ENCODE measurements at places on chromosomes 2 and 18. TPM values are rescaled to one million over a fixed set of nuclear protein-coding genes. Genes with fewer than 3 reads are reported as not detected.

- DNase-seq = no peak
These were observed 492.5 kb upstream of the POU3F3 start for GRCh38 chr2:104361414-104361813.

The CHRNG gene
- not detected for total RNA-seq

The TNS1 gene
- total RNA-seq = 99.6 TPM

GRCh38 chr2:234731236-234731635 lies 220.6 kb upstream of the SH3BP4 start:
- DNase-seq = no peak

DNA sequence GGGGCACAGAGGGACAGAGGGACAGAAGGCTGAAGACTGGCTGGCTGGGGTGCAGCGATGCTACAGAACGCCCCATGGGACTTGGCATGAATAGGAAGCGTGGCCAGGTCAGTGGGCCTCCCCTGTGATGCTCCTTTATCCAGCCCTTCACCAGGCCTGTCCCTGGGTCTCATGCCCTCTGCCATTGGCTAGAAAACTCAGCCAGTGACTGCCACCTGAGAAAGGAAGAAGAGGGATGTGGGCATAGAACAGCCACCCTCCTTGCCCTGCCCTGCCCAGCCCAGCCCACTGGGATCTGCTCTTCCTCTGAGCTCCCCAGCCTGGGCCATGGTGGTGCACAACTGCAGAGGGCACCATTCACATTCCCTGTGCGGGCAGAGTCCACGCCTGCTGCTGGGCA lies 10.5 kb upstream of the LAPTM4A start:
- no peak for DNase-seq

DNA sequence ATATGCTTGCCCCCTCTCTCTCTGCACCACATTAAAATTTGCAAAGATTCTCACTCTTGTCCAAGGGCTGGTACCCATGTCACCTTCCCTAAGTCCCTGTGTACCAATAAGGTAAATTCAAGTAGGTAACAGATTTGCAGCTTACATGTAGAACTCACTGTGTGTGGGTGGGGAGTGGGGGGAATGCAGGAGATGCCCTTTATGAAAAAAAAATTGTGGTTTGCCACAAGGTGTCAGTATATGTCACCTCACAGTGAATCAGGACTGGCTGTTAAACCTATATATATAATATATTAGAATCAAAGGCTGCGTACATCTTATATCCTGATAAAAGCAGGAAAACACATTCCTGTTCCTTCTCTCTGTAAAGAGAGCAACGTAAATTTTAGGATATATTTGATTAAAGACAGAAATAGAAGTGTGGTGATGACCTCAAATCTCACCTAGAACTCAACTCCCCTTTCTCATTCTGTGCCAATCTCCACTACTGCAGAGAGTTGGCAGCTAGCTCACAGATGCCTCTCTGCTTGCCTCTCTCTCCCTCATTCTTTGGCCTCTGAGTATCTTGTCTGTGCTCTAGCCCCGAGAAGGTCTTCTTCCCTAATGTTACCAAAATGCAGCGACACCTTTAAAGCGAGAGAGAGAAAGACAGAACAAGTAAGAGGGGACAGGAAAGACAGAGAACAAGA lies 536 bp downstream of the XDH start:
- peak; percentile 41 for DNase-seq

DNA sequence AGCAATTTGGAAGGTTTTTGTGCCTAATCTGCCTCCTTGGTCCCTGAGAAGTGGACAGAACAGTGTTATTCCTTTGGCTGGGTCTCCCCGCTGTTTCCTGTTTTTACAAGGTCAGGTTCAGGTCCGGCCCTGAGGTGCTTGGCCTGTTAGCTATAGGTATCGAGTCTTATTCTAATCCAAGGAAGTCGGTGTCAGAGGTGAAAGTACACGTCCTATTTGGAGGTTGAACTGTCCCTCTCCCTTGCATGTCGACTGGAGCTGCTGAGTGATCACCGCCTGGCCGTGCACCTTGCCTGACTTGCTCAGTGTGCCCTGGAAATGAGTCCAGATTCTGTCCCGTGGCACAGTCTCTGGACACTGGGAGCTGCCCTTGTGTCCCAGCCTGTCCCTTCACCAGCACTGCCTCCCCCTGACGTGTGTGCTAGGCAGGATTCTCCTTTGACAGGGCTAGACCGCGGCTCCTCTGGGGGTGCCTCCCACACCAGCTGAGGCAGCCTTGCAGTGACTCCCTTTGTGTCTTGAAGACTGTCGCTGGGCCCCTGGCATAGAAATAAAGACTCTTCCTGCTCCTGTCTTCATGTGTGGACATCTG lies 65.7 kb upstream of the RBM44 start:
- DNase-seq = no peak

DNA sequence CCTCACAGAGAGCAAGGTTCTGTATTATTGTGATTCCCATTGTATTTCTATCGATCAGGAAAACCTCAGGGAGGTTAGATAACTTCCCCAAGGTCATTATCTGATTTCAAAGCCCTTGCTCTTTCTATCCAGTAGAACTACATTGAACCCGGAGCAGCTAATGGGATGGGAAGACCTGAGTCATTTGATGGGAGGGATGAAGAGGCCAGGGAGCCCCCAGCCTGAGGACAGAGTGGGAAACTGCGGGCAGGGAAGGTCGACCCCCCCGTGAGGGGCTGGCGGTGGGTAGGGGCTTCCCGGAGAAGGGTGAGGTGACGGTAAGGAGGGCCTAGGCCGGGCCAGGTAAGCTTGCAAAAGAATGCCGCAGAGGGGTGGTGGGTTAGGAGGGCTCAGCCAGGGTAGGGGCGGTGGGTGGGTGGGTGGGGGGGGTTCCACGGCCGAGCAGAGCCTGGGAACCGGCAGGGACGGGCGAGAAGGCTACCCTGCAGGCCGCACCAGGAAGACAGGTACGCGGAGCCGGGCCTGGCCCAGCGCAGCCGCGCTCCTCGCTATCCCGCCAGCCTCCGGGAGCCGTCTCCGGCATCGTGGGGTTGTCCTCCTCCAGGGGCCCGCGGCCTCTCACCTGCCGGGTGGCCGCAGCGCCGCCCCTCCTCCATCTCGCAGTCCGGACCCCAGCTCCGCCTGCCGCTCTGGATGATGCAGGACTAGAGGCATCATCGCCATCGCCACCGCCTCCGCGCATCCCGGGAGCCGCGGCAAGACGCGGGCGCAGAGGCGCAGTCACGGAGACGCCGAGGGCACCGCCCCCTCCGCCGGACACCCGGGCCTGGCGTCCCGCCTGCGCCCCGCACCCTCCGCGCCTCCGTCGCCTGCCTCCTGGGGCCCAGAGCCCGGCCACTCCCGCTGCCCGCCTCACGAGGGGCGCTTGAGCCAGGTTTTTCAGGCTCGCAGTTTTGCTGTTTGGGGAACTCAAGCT lies at the start of gene GPR75:
GPR75 (minus strand) TSS at position 762 of the 976 bp plus-strand sequence. CDS start 5,211 bp downstream, outside the sequence.
- no peak for DNase-seq

The CPS1 gene
- 0.62 TPM for total RNA-seq

GRCh38 chr2:219461047-219461514 lies 26.4 kb downstream of the SPEG start:
- DNase-seq = no peak

The NCKAP5 gene
- total RNA-seq = 33.1 TPM

The ARL4C gene
- 3.0 TPM for total RNA-seq

The ACTG2 gene
- total RNA-seq = 0.59 TPM

DNA sequence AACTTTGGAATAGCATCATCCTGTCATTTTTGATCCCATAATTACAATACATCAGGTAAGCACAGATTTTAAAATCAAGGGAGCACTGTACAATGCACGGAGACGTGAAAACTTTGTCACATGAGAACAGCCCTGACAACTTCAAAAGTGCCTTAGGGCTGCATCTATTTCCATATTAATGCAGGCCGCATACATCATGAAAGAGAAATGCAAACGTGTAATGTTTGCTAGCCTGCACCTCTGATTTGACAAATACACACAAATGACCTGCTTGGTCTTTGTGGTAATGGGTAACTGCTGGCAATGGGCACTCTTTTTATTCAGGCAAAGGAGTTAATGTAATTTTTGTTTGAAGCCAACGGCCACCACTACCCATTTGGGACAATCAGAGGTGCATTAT lies 202.0 kb upstream of the EPHA4 start:
- no peak for DNase-seq

GRCh38 chr2:102057502-102058292 lies 65.9 kb downstream of the IL1R2 start:
- no peak for DNase-seq

DNA sequence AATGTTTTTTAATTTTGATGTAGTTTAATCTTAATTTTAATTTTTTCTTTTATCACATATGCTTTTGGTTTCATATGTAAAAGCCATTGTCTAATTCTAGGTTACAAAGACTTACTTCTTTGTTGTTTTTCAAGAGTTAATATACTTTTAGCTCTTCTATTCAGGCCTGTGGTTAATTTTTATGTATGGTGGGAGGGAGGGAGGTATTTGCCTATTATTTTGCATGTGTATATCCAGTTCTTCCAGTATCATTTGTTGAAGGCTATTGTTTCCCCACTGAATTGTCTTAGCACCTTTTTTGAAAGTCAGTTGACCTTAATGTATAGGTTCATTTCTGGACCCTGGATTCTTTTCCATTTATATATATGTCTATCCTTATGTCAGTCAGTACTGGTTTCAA lies 23.4 kb downstream of the USP14 start:
- no peak for DNase-seq

DNA sequence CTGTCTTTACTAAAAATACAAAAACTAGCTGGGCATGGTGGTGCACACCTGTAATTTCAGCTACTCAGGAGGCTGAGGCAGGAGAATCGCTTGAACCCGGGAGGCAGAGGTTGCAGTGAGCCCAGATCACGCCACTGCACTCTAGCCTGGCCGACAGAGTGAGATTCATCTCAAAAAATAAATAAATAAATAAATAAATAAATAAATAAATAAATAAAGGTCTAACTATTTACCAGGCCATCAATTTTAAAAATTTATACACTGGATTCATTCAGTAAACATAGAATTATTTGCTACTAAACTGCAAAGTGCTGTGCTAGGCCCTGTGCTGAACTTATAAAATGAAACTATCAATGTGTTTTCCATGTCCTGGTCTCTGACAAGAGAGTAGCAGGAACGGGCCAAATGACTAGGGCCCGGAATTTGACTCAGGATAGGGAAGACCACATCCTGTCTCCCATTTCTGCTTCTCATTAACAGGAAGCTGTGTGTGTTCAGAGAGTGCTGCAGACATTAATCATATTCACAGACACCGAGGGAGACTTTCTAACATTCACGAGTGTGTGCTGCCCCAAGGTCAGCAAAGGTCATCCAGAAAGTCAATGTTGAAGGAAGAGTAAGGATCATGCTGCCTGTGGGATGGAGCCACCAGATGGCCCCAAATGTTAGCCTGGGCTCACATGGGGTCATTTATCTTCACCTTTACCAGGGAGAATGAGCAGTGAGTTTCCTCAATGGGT lies 95.8 kb downstream of the SPP2 start:
- no peak for DNase-seq

- peak; percentile 55 for DNase-seq
These were observed 314.8 kb downstream of the MBD2 start for GRCh38 chr18:53909668-53910067.

- peak; percentile 41 for DNase-seq
These were observed 242.9 kb downstream of the LDLRAD4 start for GRCh38 chr18:13461469-13461868.

The PTPRM gene
- total RNA-seq = not detected

GRCh38 chr2:14790041-14790640 lies 157.6 kb downstream of the LRATD1 start:
- no peak for DNase-seq

The KIF1A gene
- 330 TPM for total RNA-seq

The FASTKD1 gene
- 42.1 TPM for total RNA-seq

The TMEM198 gene
- total RNA-seq = 4.6 TPM

- DNase-seq = no peak
These were observed 105.2 kb upstream of the ID2 start for GRCh38 chr2:8576525-8577167.

The REG1B gene
- total RNA-seq = not detected

- DNase-seq = no peak
These were observed 58.1 kb upstream of the TGIF1 start for GRCh38 chr18:3391704-3392466.

DNA sequence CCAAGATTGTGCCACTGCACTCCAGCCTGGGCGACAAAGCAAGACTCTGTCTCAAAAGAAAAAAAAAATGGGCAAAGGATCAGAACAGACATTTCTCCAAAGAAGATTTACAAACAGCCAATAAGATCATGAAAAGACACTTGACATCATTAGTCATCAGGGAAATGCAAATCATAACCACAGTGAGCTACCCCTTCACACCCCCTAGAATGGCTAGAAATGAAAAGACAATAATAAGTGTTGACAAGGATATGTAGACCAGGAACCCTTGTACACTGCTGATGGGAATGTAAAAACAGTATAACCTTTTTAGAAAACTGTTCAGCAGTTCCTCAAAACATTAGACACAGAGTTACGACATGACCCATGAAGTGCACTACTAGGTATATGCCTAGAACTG lies 18.4 kb upstream of the MTERF4 start:
- DNase-seq = no peak

The SLC5A7 gene
- total RNA-seq = not detected

The LINC00305 gene
- not detected for total RNA-seq

The LIPT1 gene
- total RNA-seq = 7.4 TPM

- no peak for DNase-seq
These were observed 130.2 kb downstream of the OSR1 start for GRCh38 chr2:19228181-19228593.

The HOXD10 gene
- 88.6 TPM for total RNA-seq

DNA sequence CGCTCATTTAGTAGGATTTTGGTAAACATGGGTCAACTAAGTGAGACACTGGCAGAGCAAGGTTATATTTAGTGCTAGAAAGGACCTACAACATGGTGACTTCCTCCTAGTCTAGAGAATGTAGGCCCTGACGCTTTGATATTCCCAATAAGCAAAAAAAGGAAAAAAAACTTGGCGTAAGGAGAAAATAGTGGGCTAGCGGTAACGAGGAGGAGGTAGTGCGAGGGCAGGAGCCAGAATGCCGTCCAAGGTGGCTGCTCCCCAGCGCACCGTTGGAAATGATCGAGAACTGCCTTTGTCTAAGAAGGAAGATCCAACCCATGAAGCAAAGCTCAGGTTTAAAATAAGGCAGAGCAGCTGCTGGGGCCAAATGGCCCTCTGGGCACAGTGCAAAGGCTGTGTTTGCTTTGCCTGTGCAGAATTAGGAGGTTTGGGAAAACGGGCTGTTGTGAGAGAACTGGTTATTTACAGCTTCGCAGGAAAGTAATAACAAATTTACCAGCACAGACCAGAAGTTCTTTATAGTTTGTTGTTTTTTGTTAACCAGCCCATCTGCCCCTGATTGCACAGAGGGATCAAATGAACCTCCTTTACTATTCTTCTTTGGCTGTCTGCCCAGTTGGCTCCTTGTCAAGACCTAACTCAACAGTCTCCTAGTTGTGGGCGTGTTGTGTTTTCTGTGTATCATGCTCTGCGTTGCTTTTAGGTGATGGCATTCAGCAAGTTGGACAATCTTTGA lies 86.6 kb downstream of the ITGB1BP1 start:
- peak; percentile 94 for DNase-seq

The IKZF2 gene
- 68.6 TPM for total RNA-seq

All from A673 (cell line).